ENCODE measurements at places on chromosomes 12 and 14.

DNA sequence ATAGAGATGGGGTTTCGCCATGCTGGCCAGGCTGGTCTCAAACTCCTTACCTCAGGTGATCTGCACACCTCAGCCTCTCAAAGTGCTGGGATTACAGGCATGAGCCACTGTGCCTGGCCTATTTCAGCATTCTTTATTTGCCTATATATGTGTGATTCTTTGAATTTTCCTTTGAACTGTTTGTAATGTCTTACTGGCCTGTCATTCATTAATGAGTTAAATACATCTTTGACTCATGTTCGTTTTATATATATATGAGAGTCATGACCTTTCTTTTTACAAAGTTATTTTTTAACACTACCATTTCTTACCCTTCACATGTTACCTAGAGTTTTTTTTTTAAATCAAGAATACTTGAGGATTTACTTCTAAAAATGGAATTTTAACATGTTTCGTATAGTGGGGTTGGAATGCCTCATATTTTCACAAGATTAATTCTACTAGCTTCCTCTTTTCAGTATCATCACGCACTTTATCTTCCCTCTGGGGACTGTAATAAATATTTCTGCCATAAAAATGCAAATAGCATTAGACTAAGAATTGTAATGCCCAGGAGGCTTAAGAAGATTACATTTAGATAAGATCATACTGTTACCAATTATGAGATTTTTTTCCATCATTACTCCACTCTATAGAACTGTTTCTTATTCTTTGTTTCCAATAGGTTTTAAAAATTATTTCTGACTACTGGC lies 66.7 kb downstream of the NTN4 start:
- DNase-seq = no peak

DNA sequence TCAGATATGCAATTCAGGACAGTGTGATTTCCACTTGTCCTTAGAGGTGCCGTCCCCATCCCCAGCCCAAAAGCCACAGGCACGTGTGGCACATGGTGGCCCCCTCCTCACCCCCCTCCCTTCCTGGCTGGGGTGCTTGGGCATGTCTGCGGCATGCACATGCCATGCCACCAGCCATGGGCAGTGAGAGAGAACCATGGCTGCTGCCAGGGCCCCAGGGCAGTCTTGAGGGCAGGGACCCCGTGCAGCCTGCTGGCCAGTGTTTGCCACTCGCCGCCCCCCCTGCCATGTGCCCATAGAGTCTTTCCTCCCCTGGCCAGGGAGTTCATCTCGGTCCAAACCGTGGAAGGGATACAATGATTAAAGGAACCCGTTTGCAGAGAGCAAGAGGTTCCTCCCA lies 41.5 kb downstream of the TNFAIP2 start:
- no peak for DNase-seq

DNA sequence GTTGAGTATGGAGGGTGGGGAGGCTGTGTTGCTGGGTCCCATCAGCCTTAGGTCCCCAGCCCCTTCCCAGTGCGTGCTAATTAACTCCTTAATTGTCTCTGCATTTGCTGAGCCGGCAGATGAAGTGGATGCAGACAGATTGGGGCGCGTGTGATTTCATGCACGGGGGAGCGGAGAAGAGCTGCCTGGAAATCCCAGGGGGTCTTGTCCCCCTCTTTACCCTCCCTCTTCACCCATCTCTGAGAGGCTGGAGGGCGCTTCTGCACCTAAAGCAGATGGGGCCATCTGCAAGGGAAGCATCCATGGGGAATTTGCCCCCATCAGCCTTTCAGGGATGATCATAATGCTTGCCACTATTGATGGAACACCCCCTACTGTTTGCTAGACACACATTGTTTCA lies 4.4 kb upstream of the ASIC1 start:
- DNase-seq = no peak

DNA sequence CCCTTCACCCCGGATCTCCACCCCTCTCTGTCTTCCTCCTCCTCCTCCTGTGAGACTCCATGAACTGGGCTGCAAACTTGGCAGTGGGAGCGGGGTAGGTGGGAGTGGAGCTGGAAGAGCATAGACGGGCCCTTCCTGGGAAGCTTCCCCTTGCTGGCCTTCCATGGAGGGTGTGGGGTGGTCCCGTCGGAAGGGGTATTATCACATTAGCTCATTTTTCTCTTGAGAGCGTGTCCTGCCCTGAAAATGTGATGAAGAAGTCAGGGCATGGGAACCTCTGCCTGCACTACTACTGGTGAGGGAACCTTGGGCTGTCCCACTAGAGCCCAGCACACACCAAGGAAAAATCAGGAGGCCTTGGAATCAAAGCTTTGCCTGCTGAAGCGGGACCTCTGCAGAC lies 66.5 kb downstream of the CACNA1C start:
- DNase-seq = no peak

DNA sequence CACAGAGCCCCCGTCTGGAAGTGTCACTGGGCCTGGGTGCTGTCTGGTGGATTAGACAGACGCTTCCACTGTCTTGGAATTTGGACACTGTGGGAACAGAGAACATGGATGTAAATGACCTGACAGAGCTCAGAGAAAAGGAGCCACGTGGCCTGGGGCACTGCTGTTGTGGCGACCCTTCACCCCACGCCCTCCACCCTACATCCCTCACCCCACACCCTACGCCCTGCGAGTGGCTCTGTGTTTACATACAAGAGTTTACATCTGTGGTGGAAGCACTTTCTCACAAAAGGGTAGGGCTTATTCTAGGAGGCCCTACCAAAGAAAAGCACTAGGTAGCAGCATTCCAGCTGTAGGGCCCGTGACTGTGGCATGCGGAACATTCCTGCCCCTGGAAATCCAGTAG lies 47.7 kb downstream of the B4GALNT3 start:
- DNase-seq = no peak

DNA sequence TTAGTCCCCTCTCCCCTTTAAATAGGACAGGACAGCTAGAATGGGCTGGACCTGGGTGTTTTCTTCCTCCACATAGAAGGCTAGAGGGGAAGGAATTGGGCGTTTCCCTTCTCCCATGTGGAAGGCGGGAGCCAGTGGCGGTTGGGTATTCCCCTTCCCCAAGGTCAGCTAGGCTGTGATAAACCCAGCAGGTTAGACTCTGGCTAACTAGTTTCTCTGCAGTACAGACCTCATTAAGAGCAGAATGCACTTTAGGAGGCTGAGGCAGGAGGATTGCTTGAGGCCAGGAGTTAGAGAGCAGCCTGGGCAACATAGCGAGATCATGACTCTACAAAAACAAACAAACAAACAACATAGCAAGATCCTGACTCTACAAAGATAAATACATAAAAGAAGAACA lies 92.6 kb downstream of the BEGAIN start:
- no peak for DNase-seq

DNA sequence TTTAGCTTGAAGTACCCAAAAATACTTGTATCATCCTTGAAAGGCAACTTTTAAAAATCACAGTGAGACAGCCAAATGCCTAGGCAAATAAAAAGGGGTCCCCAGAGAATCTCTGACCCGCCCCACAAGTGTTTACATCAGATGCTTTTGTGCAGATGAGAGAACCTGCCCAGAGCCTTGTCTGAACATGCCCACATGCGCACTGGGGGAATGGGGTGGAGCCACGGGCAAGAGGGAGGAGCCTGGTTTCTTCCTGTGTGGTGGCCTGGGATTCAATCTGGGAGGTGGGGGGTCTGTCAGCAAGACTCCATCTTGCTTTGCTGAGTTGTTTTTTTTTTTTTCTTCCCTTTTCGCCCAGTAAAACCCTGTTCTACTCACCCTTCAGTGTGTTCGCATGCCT lies 381.7 kb upstream of the CCDC196 start:
- DNase-seq = no peak

- no peak for DNase-seq
These were observed 25.9 kb upstream of the OR4E1 start for GRCh38 chr14:21699551-21699950.

DNA sequence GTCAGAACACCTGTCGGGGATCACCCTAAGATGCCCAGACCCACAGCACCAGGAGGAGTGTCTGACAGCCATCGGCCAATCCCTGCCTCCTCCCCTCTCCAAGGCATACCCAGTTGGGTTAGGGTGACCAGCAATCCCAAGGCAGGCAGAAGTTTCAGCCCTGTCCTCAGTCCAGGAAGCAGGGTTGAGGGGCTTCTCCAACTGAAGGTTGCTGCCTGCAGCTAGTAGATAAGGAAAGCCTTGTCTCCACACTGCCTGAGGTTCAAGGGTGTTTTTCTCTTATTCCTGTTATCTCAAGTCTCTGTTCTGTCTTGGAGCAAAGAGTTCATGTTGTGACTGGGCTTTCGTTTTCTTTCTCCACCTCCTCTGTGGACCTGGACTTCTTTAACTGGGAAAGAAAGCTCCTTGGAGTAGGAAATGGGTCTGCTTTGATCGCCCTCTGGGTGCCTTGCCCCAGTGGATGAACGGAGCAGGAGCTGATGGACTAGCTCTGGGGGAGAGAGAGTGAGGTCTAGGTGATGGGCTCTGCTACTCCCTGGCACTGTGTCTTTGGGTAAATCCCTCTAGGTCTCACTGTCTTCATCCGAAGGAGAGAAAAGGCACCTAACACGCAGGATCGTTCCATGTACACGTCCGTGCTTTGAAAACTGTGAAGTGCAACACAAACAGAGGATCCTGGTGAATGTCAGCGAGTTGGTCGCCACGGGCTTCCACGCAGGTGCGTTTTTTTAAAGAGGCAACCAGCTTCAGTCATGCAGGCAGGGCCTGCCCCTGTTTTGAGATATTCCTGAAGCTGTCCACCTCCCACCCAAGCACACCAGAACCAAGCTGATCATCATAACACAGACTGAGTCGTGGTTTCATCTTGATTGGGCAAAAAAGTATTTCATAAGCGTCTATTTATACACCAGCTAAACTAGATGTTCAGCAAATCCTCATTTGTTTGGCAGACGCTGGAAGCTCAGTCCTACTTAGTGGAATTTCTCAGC lies 52.5 kb upstream of the FOXN3 start:
- DNase-seq = no peak

DNA sequence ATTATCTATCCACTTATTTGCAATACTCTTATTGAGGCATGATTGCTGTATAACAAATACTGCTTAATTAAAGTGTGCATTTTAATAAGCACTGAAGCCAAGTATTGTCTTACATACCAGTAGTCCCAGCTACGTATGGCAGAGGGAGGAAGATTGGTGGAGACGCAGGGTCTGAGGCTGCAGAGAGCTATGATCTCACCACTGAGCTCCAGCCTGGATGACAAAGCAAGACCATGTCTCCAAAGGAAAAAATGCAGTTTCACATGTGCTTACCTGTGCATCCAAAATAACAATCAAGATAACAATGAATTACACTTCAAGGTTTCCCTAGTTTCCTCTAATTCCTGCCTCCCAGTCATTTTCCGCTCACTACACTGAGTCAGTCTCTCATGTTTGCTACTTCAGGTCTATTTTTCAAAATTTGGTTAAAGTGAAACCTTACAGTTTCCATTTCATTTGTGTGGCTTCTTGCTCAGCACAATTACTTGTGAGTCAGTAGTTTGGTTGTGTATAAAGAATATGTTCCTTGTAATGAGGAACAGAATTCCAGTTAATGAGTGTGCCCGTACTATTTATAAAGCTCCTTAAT lies 1250.1 kb downstream of the TMEM121 start:
- DNase-seq = no peak

DNA sequence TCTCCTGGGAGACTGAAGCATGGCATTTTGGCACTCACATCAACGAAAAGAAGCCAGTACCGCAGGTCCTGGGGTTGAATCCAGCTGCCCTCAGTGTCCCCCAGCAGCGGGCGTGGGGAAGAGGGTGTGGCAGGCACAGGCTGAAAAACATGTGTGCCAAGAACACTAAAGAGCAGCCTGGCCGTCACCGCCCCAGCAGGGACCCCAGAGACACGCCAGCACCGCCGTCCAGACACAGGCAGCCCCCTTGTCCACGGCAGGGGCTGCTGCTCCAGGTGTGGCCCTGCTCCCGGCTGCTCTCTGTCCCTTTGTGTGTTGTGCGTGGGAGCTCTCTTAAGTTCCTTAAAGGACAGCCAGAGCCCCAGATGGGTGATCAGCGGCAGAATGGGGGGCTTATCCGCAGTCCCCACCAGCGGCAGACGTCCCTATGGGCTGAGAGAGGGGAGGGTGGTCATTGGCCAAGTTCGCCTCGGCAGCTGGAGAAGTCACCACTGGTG lies 556 bp downstream of the PHETA1 start:
- DNase-seq = no peak

DNA sequence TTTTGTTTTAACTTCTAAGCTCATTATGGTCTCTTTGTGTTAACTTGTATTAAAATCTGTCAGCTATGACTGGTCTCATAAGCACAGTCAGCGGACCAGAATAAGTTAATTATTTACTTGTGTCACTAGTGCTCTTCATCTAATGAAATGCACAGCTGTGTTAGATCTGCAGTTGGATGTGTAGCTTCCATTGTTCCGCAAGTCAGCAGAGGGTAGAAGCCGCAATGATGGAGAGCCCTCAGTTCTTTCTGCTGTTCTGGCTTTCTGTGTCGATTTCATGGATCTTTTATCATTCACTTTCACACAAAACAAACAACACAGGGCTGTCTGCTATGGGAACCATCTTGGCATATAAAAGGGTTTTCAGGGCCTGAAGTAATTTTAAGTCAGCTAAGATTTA lies 89.3 kb upstream of the RFX4 start:
- no peak for DNase-seq

GRCh38 chr14:26067786-26068459 lies 529.9 kb downstream of the NOVA1 start:
- no peak for DNase-seq

DNA sequence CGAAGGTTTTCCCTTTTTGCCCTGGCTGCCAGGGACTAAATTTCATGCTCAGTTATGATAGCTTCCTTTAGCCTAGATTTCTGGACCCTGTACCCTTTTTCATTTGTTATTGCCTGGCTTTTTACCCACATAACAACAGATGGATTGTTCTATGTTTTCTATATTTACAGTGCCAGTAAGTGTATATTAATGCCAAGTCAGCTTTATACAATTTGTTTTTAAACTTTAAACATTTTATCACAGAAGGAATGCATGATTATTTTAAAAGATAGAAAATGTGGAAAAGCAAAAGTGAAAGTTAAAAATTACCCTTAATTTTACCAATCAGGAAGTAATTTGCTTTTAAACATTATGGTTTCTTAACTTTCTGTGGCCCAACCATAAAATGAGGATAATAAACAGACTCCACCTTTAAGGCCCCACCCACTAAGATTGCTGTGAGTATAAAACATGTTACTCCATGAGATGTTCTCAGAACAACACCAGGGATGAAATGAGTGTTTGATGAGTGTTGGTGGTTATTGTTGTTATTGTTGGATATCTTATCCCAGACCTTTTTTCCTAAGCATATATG lies 496.8 kb downstream of the EGLN3 start:
- no peak for DNase-seq

DNA sequence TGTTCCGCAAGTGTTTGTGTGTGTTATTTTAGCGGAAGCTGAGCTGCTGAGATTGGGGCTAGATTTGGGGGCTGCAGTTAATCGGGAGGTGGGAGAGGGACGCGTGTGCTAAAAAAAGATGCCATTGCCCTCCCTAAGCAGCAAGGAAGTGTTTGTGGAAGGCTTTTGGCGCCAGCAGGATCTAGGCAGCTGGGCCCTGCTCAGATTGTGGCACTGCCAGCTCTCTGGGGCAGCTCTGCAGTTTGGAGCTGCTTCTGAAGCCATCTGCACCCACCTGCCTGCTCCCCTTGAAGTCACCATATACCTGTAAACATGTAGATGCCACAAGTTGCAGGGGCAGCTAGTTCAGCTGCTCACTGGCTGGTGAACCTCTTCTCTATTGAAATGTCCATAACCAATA lies 28.8 kb downstream of the TPCN1 start:
- no peak for DNase-seq

Data from NCI-H2081 (cell line).